ENCODE measurements at places on chromosomes 5 and 9.

- DNase-seq = no peak
Observed at GRCh38 chr9:90830051-90830450, 28.4 kb downstream of the SYK start.

DNA sequence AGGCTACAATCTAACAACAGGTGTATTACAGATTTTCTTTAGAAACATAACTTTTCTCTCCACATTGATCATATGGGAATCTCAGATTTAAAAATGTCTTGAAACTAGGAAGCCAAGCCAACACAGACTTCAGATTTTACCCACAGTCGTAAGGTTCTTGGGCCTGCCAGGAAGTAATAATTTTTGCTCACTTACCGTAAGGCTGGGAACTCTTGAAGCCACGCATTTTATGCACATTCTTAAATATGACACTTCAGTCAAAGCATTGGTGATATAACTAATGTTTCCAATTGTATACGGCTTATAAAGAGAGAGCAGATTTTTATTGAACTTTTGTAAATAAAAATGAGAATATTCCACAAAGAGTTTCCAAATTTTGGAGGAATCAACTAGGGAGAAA is 328.9 kb upstream of the TRPC7 start:
- no peak for DNase-seq

GRCh38 chr9:5488221-5489008 is 21.9 kb upstream of the PDCD1LG2 start:
- peak; percentile 89 for DNase-seq

- DNase-seq = no peak
Observed at GRCh38 chr9:27436234-27436633, 87.9 kb upstream of the IFNK start.

- no peak for DNase-seq
Observed at GRCh38 chr5:1952444-1953099, 69.8 kb upstream of the IRX4 start.

- peak; percentile 87 for DNase-seq
Observed at GRCh38 chr9:76818271-76818670, 54.0 kb downstream of the PCA3 start.

DNA sequence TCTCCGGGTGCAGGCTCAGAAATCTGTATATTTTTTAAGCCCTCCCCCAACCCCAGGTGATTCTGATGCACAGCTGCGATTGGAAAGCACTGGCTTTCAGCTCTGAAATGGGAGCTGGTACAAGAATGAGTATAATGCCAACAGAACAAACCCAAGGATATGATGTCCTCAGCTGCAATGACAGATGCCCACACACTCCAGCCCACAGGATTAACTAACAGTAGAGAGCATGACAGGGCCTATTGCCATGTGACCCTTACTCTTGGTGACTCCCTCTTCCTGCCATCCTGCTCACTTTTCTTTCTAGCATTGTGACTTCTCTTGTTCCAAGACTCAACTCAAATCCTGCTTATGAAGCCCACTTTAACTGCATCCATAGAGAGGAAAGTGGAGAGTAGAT is 174.5 kb downstream of the FGF18 start:
- DNase-seq = no peak

- no peak for DNase-seq
Observed at GRCh38 chr5:61132559-61132958, 29.7 kb downstream of the SMIM15 start.

- no peak for DNase-seq
Observed at GRCh38 chr9:94611638-94612068, 18.0 kb upstream of the FBP2 start.
